ENCODE measurements at places on chromosomes 5 and 9.

DNA sequence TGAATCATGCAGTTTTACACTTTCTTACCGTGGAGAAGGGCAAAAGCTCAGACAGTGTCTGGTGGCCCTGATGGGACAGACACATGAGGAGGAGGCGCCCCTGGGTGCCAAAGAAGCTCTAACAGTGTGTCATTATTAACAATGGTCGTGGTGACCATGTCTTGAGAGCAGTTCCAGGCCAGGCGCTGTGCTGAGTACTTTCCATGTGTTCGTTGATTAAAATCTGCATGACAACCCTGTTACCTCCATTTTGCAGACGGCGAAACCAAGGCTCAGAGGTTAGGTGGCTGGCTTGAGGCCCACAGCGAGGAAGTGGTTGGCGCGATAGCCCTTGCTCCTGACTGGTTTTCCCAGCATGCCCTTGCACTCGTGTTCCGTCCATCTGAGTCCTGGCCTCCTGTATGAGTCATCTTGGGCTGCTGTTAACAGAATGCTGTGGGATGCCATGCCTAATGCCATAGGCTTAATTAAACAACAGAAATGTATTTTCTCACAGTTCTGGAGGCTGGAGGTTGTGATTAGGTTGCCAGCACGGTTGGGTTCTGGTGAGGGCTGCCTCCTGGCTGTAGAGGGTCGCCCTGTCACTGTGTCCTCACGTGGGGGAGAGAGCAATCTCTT is 92.0 kb downstream of the AMBP start:
- DNase-seq = no peak

DNA sequence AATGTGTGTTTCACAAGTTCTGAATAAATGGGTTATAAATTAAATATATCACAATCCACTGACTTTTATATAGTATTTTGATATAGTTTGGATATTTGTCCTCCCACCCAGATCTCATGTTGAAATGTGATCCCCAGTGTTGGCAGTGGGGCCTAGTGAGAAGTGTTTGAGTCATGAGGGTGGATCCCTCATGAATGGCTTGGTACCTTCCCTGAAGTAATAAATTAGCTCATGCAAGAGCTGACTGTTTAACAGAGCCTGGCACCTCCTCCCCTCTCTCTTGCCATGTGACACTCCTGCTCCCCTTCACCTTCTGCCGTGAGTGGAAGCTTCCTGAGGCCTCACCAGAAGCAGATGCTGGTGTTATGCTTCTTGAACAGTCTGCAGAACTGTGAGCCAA is 127.9 kb upstream of the PALM2AKAP2 start:
- DNase-seq = no peak

- DNase-seq = no peak
Observed at GRCh38 chr5:172969921-172970320, 10.7 kb downstream of the RPL26L1 start.

DNA sequence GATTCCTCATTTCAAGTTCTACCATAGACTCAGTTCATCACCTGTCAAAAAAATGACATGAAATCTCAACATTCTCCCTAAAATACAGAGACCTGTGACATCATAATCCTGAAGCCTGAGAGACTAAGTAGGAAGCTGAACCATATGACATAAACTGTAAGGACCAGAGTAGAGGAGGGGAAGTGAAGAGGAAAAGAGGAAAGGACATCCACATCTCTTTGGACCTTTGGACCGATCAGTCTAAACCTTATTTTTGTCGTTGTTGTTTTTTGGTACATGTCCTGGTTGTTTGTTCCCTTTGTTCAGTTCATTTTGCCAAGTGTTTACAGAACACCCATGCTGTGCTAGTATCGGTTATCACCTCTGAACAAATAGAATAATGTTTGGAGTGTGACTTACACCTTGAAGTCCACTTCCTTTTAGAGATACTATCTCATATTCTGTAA is 41.9 kb downstream of the LURAP1L start:
- no peak for DNase-seq

- DNase-seq = no peak
Observed at GRCh38 chr9:98908897-98909634, 34.6 kb upstream of the COL15A1 start.

- DNase-seq = no peak
Observed at GRCh38 chr5:6638236-6638635, 5.0 kb downstream of the SRD5A1 start.

GRCh38 chr9:89969881-89970639 is 365.2 kb downstream of the GADD45G start:
- DNase-seq = no peak

DNA sequence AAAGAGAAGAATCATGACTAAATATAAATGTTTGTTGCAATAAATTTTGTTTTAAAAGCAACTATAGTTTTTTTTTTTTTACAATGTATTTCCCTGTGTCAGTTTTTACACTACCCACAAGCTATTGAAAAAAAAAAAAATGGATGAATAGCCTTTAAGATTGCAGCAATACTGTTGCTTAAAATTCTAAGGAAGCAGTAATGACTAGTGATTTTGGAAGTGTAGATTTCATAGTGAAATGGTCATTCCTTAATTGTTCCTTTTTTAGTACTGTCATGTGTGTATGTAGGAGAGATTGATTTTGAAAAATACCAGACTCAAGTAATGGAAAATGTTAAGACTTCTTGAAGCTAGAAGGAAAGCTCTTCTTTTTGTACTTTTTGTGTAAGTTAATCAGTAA is 53.1 kb downstream of the NDUFS4 start:
- DNase-seq = no peak

Data from activated CD8-positive, alpha-beta T cell treated with anti-CD3 and anti-CD28 coated beads, Interleukin-2, amount 10 ng/mL, durations not matched to agents 7 days and 5 days (primary cell).